ENCODE measurements at places on chromosomes 12 and 14. TPM values are rescaled to one million over a fixed set of nuclear protein-coding genes. Genes with fewer than 3 reads are reported as not detected.
A peak's percentile ranks its signal among the peaks of the same experiment; 100 is the strongest.

DNA sequence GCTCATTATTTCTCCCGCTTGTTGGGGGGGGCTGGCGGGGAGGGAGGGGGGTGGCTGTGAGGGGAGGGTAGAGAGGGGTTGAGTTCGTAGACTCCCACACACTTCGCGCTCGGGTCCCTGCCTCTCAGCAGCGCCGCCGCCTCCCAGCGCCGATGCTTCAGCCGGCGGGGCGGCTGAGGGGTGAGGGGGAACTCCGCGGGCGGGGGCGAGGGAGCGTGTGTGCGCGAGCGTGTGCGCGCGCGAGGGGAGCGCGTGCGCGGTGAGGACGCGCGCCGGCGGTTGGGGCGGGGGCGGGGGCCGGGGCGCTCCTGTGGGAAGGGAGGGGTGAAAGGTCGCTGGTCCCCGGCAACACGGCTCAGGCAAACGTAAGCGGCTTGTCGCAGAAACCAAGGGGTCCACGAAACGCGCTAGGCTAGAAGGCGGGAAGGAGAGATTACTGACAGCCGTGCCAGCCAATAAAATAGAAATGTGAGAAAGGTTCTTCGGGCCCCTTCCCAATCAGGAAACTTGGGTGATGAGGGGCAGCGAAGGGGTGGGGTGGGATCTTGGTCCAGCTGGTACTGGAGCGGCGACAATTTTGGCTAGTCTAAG is 343 bp upstream of the NOVA1 start:
- peak; percentile 89 for DNase-seq

The POC1B gene
- total RNA-seq = 12.8 TPM

DNA sequence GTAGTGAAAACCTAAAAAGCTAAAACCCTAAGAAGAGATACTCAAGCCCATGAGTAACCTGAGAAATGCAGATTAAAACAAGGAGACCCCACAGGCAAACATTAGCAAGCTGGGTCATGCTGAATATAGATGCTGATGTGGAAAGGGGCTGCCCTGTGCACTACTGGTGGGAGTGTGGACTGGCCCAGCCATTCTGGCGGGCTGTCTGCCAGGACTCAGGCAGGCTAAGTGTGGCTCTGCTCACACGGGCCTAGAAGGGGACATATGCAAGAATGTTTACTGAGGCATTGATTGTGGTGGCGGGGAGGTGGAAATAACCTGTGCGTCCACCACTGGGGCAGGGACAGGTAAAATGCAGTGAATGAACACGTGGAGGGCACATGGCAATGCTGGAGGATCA is 48.3 kb downstream of the SPTB start:
- DNase-seq = no peak

DNA sequence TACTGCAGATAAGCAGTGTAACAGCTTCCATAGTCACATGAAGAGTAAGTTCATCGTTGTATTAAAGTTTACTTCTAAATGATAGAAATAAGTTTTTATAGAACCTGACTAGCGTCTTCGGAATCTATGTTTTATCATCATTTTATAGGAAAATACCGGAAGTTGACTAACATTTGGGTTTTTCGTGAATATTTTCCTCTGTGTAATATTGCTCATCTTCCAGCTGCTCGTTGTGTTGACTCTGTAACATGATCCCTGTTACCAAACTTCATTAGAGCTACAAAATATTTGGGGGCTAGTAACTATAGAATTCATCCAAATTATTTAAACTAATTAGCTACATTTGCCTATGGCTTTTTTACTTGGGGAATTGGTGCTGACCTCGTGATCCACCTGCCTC is 37.2 kb downstream of the DDX51 start:
- DNase-seq = no peak

DNA sequence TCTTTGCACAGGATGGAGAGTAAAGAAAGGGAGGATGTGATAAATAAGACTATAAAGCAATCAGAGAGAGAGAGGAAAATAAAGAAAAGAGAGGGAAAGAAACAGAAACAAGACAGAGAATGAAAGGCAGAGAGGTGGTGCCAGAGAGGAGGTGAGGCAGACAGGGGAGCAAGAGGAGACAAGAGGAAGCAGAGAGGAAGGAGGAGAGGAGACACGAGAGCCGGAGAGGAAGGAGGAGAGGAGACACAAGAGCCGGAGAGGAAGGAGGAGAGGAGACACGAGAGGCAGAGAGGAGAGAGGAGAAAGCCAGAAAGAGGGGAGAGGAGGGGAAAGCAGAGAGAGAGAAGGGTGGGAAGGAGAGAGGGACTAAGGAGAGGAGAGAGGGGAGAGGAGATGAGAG is 125.2 kb downstream of the PAPOLA start:
- DNase-seq = no peak

DNA sequence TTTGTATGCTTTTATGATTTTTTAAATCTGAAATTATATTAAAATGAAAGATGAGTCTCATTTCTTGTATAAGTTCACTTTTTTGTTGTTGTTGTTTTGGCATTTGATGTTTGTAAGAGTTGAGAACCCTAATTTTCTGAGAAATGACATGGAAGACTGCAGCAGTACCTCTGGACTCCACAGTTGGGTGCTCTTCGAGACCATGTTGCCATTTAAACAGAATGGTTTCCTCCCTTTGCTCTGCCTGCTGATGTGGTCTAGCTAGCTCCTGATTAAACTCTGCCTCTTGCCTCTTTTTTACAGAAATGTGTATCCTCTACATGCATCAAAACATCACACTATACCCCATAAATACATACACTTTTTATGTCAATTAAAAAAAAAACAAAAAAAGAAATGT is 5.8 kb upstream of the LTA4H start:
- no peak for DNase-seq

DNA sequence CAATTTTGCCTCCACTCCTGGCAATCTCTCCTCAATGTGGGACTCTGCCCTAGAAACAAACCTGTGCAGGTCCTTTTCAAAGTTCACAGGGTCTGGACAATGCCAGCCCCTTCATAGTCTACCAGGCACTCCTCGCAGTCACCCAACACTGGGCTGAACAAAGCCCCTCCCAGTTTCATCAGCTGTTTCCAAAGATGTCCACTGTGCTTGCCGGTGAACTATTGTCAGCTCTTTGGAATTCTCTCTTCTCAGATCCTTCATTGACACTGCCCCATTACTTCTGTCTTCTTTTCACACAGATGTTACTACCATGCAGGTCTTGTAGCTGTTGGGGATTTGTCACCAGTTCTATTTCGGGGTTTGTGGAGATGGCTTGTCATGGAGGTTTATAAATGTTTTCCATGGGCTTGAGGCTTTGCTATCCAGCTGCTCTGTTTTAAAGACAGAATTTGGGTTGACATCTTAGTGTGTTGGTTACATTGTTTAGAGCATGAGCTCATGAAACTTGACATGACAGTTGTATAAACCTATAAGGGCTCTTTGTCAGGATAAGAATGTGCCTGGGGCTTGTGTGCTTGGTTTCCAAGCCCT is 77.3 kb upstream of the DHRS4 start:
- no peak for DNase-seq

DNA sequence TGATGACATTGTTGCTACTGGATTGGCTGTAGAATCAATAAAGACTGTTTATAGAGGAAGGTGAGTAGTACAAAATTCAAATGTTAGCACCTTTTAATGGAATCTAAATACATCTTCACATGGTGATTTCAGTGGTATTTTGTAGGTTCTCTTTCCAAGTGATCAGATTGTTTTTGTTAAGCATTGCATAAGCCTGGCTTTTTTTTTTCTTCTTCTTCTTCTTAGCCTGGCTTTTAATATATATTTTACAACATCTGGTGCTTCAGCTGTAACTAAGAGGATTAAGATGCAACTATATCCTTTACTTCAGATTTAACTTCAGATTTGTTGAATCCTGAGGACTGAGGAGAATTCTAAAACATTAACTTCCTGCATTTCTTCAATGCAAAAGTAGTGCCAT is 57.3 kb upstream of the ATF1 start:
- DNase-seq = no peak

Data from mesenteric fat pad (tissue), 1 donor.